ENCODE measurements at places on chromosomes 13 and 19.

- DNase-seq = no peak
These were observed 1.1 kb downstream of the ELF1 start for GRCh38 chr13:41017817-41018601.

- peak; percentile 13 for DNase-seq
These were observed 577.3 kb downstream of the LMO7 start for GRCh38 chr13:76213423-76213904.

GRCh38 chr13:73397496-73398305 lies 338.9 kb downstream of the KLF5 start:
- no peak for DNase-seq

DNA sequence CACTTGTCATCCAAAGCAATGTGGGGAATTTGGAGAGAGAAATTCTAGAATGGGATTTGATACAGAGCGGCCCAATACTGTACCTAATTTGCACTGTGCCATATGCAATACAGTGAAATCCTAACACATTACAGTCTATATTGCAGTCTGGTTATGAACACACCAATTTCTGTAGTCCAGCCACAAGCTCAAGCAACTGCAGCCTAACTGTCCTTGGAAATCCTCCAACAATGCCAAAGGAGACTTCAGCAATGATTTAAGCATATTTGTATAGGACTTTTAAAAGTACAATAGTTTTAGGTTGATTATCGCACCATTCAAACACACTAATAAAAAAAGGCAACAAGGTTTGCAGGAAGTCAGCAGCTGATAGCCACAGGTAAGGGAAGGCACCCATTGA lies 17.3 kb downstream of the DIAPH3 start:
- DNase-seq = no peak

- DNase-seq = peak; percentile 51
These were observed 1.1 kb downstream of the CACNG7 start for GRCh38 chr19:53910170-53910518.

GRCh38 chr19:40200341-40201099 lies 9.3 kb downstream of the MAP3K10 start:
- DNase-seq = no peak

GRCh38 chr13:77184455-77184854 lies 142.4 kb downstream of the MYCBP2 start:
- DNase-seq = peak; percentile 31

DNA sequence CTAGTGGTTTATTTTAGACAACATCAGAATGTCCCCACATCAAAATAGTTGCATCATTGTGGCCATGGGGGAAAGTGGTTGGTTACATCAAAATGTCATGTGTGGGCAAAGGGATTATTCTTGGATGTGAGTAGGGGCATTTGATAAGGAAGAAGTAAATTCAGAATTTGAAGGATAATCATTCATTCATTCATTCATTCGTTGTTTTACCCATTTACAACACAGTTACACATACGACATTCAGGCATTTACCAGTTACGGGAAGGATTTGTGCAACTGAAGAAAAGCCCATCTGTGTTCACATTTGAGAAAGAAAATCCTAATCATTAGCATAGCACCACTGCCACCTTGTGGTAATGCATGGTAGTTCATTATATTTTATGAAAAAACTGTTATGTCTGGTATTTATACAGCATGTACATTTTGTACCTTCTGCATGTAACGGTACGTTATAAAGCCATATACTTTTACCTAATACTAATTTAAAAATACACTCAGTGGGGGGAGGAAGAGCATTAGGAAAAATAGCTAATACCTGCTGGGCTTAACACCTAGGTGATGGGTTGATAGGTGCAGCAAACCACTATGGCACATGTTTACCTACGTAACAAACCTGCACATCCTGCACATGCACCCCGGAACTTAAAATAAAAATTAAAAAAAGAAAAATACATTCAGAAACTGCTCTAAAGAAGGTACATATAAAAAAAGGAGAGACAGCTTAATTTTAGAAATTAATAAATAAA lies 62.1 kb downstream of the DGKH start:
- peak; percentile 94 for DNase-seq

DNA sequence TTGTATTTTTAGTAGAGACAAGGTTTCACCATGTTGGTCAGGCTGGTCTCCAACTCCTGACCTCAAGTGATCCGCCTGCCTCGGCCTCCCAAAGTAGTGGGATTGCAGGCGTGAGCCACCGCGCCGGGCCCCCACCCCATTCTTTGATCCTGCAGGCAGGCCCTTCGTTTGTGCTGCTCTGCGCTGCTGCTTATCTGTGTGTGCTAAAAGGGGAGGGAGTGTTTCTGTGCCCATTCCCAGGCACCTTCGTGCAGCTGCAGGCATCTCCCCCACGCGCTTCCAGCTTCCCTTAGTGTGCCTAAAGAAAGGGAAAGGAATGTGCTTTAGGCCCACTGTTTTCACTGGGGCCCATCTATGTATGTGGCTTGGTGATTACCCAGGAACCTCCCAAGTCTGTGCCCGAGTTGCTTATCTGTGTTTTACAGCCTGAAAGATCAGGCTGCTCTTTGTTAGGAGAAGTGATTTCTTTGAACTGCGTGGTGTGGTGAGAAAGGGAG lies 27.2 kb downstream of the EPN1 start:
- DNase-seq = no peak

- DNase-seq = no peak
These were observed 1148.6 kb upstream of the PRR20A start for GRCh38 chr13:55992145-55992544.

Data from eye (tissue), 1 donor.